ENCODE measurements at places on chromosomes 5 and 9. TPM values are rescaled to one million over a fixed set of nuclear protein-coding genes. Genes with fewer than 3 reads are reported as not detected.

GRCh38 chr5:66903709-66904108 is 292.9 kb downstream of the CD180 start:
- no peak for DNase-seq

DNA sequence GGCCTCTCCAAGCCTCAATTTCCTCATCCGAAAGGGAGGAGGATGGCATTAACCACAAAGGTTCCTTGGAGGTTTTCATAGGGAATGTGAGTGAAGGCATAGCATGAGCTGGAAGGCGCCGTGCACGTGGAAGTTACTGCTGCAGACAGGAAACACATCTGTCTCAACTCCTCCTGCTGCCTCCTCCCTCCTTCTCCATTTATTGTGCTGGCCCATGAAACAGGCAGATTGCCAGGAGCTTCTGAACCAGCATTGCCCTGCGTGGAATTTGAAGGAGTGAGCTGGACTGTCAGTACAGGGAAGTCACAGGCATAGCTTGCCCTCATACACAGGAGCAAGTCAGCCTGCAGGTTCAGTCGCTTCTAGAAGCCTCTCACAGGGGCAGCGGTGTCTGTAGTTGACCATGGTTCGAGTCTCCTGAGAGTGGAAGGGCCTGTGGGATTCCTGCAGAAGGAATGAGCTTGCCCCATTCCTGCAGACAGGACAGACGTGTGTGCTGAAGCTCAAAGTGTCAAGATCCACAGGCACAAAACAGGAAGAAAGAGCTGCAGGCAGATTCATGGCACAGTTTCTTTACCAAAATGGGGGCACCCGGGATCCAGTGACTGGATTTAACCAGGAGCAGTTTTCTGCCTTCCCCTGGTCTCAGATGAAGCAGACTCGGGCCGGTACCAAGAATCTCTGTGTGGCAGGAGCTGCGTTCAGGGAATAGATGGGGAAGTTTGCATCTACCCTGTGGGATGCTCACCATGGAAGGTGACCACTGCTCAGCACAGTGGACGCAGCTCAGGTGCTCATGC is 48.7 kb upstream of the CTSL start:
- DNase-seq: no peak

- DNase-seq: no peak
Measured at GRCh38 chr5:927172-928015, 34.7 kb downstream of the TRIP13 start.

DNA sequence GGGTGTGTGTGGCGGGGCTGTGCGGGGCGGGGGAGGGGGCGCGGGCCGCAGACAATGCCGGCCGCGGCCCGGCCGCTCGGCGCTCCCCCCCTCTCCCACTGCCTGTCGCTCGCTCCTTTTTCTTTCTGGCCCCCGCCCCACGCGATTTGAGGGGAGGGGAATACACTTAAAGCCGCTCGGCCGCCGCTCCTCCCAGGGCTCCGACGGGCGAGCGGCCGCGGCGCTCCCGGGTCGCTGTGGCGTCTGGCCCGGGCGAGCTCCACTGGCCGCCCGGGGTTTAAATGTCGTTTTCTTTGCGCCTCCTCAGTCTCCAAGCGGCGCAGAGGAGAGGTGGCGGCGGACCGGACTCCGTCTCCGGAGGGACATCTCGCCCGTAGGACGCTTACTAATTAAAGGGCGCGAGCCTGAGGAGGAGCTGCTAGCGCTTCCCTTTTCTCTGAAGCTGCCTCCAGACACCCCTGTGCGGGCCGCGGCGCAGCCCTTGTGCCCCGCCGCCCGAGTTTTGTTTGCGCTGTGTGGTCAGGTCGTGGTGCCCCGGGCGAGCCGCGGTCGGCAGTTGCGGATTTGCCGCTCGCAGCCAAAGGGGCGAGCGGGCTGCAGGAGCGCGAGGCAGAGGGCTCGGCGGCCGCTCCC is 1.4 kb downstream of the ZSWIM6 start:
- DNase-seq: peak; percentile 90

- no peak for DNase-seq
Measured at GRCh38 chr5:113283558-113283957, 151.2 kb downstream of the TSSK1B start.

DNA sequence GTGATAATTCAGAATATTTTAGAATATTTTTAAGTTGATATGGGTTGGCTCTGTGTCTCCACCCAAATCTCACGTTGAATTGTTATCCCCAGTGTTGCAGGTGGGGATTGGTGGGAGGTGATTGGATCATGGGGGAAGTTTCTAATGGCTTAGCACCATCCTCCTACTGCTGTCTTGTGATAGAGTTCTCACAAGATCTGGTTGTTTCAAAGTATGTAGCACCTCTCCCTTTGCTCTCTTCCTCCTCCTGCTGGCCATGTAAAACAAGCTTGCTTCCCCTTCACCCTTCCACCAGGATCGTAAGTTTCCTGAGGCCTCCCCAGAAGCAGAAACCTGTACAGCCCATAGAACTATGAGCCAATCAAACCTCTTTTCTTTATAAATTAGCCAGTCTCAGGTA is 214.6 kb upstream of the C9orf72 start:
- DNase-seq: no peak

GRCh38 chr9:82488313-82489200 is 500.0 kb downstream of the SPATA31D1 start:
- no peak for DNase-seq

DNA sequence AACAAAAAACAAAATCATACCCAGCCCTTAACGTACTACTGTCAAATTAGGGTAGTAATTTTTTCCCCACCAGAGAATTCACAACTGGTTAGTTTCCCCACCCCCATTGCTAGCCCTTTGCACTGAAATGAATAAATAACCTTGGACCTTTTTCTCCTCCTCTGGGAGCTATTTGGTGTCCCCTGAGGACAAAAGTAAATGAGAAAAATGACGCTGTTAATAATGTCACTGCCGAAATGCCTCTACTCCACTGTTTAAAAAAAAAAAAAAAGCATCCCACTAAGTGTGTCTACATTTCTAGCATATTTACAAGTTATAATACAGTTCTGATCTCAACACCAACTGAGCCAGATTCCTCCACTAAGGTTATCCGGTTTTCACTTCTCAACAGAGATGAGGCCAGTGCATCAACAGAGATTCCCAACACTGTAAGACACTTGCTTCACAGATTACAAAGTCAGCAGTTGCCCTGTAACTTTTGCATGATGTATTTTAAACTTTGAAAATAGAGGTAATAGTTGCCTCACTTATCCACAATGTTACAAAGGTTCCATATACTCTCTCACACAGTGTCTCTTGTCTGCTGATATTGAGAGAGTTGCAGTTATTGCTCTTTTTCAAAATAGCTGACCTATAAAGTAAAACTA is 5.1 kb upstream of the NFIB start:
- no peak for DNase-seq

PCDHA12 gene
- polyA plus RNA-seq: 0.07 TPM

IL3 gene
- polyA plus RNA-seq: not detected

PTTG1 gene
- polyA plus RNA-seq: 69.0 TPM
